ENCODE measurements at places on chromosomes 2 and 18. TPM values are rescaled to one million over a fixed set of nuclear protein-coding genes. Genes with fewer than 3 reads are reported as not detected.

The FAM228A gene
- 2.2 TPM for total RNA-seq

The SPAST gene
- total RNA-seq = 22.2 TPM

The MDH1B gene
- total RNA-seq = 0.38 TPM

The AFF3 gene
- total RNA-seq = 6.2 TPM

The ANKRD29 gene
- 12.4 TPM for total RNA-seq

The BABAM2 gene
- total RNA-seq = 44.9 TPM

The INHA gene
- not detected for total RNA-seq

The CAMKMT gene
- 11.1 TPM for total RNA-seq

The PIEZO2 gene
- 0.98 TPM for total RNA-seq

The CNTNAP5 gene
- not detected for total RNA-seq

The SULT1C2 gene
- 0.51 TPM for total RNA-seq

The LRP1B gene
- 13.3 TPM for total RNA-seq

The NT5DC4 gene
- total RNA-seq = not detected

The IFIH1 gene
- total RNA-seq = 16.5 TPM

The FHOD3 gene
- total RNA-seq = 1.5 TPM

The TTC32 gene
- total RNA-seq = 21.7 TPM

The SLC66A3 gene
- total RNA-seq = 79.7 TPM

The RAX gene
- not detected for total RNA-seq

The SIX3 gene
- total RNA-seq = not detected

The TWIST2 gene
- 93.3 TPM for total RNA-seq

The CCL20 gene
- not detected for total RNA-seq

The PDE1A gene
- 9.3 TPM for total RNA-seq

The AKAIN1 gene
- not detected for total RNA-seq
